ENCODE measurements at places on chromosomes 6 and 20.

- DNase-seq: no peak
Observed at GRCh38 chr6:106199331-106199730, 113.2 kb downstream of the PRDM1 start.

DNA sequence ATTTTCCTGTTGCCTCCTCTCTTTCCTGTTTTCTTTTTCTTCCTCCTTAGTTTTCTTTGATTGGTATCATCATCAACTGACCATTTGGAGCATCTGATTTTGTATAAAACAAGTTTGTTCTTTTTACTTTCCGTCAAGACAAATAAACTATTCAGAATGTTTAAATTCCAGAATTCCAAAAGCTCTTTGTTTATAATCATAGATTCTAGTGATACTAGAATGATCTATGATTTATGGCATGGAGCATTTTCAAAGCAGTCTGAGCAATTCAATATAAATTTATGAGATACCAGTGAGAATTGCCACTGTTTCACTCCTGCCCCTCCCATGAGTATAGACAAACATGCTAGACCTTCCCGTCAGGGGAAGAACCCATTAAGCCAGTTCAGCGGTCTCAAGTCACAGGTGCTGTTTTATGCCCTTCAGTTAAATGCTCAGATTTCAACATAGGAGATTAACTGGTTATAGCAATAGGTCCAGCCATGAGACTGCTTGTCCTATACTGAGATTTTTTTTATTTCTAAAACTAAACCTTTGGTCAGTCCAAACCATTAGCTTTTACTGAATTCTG is 60.7 kb downstream of the GRIK2 start:
- DNase-seq: no peak

DNA sequence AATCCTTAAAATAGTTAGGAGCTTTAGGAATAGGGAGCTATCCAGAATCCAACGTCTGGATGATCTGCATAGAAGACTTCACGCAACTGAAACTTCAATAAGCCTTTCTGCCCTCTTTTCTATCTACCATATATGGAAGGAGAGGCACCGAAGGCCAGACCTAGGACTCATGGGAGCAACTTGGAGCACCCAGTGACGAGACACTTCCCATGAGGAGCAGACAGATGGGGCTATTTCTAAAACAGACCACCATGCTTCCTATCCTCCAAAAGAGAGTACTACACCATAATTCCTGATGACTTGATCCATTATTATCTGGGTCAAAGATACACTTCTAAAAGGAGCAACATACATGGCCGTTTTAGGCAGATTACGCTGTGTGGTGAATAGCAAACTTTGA is 6.0 kb downstream of the RPP40 start:
- DNase-seq: no peak

DNA sequence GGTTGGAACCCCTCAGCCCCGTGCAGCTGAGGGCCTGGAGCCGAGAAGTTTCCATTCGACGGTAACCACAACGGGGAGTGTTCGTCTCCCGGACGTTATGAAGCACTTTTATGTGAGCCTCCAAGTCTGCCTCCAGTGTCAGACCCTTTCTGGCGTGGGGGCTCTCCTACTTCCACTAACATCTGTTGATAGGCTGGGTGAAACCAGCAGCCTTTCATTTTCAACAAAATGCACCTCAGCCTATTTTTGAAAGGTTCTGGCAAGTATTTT is 257.4 kb downstream of the THBS2 start:
- no peak for DNase-seq

- no peak for DNase-seq
Observed at GRCh38 chr6:82881519-82881918, 184.1 kb downstream of the UBE3D start.
